Astrocyte of the spinal cord (primary cell): ENCODE measurements at places on chromosomes 12 and 14.

- peak; percentile 32 for DNase-seq
Measured at GRCh38 chr12:108495054-108495453, 20.0 kb upstream of the FICD start.

- no peak for DNase-seq
Measured at GRCh38 chr14:34614638-34615037, 15.3 kb downstream of the SNX6 start.

DNA sequence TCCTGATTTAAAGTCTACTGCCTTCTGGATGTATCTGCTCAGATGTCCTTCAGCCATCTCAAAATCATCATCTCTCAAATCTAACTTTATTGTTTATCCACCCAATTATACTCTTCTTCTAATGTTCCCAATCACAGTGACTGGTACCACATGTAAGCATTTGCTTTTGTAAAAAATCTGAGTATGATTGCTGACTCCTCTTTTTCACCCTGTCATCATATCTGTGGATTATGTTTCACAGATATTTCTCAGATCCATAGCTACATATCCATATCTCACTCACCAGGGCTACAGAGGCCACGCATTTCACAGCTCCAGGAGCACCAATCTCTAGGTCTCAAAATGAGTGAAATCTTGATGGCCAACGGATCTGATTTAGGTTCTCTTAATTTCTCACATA, 76.1 kb downstream of the DHRS2 start:
- DNase-seq, result no peak

- no peak for DNase-seq
Measured at GRCh38 chr14:57420986-57421385, 30.6 kb downstream of the NAA30 start.
